ENCODE measurements at places on chromosomes 5 and 9.
A peak's percentile ranks its signal among the peaks of the same experiment; 100 is the strongest.

DNA sequence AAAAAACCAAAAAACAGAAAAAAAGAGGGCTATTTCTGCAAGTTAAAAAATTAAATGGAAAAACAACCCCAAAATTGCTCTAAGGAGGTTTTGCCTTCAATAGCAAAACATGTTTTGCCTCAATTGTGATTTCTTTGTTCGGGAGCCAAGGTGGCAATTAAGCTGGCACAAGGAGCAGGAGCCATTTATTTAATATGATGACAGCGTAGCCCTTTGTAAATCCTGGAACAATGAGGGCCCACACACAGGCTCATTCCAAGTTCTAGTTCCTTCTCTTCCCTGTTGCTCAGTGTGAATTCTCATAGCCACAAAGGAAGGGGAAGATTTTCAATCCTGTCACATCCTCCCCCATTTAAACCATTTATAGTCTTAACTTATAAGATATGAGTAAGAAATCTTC lies 353.2 kb downstream of the PDE4D start:
- peak; percentile 7 for DNase-seq

- no peak for DNase-seq
Observed at GRCh38 chr5:94916619-94917018, 298.1 kb downstream of the SLF1 start.

GRCh38 chr5:150144879-150145278 lies 10.8 kb downstream of the PDGFRB start:
- no peak for DNase-seq

DNA sequence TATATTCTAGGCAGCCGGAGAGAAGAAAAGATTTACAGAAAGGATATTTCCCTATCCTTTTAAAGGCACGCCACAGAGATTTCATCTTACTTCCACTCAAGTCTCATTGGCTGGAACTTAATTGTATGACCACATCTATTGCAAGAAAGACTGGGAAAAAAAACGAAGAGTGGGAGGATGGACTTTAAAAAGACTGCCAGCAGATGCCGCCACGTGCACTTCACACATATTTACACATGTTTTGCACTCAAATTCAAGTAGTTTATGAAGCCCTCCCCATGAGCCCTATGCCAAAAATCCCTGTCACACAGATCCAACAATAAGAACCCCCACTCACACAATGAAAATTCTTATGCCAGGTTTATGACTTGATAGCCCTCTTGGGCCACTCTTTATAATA lies 138.5 kb upstream of the TYRP1 start:
- DNase-seq, result no peak

- peak; percentile 99 for DNase-seq
Observed at GRCh38 chr9:128276008-128276573, at the start of gene SWI5. Gene SWI5, plus strand, starts transcription at chr9:128276276.

GRCh38 chr9:130149654-130150286 lies 22.4 kb upstream of the NCS1 start:
- DNase-seq, result no peak

DNA sequence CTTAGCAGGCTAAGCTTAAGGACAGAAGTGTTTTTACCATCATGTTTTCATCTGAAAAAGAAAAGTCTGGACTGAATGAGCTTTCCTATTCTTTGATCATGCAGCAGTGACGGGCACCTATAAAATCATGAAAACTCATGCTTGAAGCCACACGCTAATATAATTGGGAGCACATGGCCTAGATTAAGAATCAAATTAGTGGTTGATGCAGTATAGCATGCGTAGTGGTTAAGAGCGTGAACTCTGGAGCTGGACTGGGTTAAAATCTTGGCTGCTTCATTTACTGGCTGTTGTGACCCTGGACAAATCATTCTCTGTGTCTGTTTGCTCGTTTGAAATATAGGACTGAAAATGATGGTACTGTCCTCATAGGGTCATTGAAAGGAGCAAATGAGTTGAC lies 49.9 kb upstream of the IL13 start:
- DNase-seq, result no peak

DNA sequence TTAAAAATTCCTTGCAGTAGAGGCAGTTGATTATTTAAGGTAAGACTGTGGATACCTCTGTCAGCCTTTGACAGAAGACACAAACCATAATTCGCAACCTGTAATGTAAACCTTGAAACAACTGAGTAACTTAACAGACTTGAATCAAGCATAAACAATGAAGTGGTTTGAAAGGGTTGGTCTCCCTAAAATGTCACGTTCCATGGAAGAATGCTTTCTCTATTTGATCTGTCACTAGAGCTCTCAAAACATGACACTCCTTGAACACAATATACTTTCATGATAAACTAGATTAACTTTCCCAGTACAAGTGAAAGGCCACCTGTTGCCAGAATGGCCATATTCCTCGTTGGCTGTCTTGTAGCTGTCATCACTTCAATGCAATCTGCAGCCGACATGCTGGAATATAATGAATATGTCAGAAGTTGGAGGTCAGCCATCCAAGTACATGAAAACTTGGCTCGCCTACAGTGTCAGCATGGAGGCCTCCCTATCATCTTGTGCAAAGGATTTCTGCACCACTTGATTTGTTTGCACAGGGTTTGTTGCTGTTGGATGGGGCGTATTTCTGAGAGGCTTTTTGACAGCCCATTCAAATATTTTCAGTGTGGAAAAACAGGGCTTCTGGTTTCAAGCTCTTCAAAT lies 228.0 kb downstream of the TLE4 start:
- DNase-seq, result no peak

DNA sequence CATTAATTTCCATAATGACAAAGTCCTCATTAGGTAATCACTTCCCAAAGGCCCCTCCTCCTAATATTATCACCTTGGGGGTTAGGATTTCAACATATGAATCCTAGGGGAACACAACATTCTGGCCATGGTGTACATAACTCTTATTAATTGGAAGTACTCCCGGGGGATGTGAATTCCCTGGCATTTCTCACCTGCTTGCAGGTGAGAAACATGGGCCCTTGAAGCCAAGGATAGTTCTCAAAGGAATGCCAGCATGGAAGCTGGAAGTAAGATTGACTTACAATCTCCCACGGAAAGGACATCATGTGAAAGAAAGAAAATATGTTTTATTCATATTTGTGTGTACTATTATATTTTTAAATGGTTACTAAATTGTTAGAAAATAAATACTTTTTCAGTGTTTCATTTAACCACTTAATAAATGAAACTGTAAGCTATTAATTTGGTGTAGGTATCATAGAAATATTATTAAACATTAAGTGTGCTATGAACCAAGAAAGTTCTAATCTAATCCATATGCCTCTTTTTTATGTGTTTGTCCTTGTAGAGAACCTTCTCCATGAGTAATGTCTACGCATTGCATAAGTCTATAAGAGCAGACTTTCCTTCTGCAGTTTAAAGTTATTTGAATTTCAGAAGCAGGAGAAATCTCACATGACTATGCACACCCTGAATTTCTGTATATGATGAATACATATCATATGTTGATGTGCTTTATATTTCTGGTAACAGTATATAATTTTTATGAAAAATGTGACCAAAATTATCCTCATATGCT lies 59.4 kb downstream of the ANXA1 start:
- no peak for DNase-seq

GRCh38 chr9:116233160-116233530 lies 79.6 kb downstream of the PAPPA start:
- no peak for DNase-seq

DNA sequence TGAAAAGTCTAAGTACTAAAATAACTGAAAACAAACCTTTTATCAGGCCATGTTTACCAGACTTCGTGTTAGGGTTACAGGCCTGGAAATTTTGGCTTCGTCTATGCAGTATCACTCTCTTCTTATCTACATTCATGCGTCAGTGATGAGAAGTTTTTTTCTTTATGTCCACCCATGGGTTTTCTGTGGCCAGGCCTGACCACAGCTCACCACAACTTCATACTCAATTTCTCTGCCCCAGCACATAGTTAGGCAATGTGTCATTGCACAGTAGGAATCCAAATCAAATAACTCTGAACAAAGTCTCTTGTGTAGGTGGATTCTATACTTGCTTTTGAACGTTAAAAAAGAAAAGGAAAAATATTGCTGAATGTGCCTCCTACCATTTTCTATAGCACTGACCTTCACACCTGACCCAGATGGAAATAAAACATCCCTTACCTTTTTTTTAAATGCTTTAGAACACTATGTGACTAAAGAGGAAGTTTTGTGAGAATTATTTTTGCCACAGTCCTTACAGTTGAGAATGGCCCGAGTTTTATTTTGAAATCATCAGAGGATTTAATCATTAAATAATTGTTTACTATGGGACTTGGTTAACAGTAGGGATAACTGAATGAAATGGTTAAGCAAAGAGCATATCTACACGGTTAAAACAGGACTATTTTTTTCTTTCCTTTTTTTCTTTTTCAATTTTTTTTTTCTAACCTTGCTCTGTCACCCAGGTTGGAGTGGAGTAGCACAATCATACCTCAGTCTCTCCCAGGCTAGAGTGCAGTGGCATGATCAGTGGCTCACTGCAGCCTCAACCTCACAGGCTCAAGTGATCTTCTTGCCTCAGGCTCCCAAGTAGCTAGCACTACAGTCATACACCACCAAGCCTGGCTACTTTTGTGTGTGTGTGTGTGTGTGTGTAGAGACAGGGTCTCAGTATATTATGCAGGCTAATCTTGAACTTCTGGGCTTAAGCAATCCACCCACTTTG lies 1247.0 kb upstream of the ACO1 start:
- no peak for DNase-seq

DNA sequence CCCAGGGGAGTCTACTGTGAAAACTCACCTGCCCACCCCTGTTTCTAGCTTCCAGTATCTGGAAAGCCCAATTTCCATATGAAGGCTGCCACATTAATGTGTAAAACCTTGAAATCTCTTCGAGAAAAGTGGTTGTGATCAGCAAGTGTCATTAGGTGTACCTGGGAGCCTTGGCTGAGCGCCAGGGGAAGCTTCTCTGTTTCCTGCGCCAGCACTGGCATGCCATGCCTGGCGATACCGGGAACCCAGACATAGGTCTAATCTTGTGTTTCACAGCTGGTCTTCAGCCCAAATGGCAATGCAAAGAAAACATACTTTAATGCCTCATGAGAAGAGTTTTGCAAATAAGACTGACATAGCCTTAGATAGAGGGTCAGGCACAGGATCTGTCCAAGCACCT lies 101.6 kb downstream of the TENT4A start:
- no peak for DNase-seq

GRCh38 chr5:179322071-179323025 lies 22.9 kb downstream of the ADAMTS2 start:
- DNase-seq, result no peak

DNA sequence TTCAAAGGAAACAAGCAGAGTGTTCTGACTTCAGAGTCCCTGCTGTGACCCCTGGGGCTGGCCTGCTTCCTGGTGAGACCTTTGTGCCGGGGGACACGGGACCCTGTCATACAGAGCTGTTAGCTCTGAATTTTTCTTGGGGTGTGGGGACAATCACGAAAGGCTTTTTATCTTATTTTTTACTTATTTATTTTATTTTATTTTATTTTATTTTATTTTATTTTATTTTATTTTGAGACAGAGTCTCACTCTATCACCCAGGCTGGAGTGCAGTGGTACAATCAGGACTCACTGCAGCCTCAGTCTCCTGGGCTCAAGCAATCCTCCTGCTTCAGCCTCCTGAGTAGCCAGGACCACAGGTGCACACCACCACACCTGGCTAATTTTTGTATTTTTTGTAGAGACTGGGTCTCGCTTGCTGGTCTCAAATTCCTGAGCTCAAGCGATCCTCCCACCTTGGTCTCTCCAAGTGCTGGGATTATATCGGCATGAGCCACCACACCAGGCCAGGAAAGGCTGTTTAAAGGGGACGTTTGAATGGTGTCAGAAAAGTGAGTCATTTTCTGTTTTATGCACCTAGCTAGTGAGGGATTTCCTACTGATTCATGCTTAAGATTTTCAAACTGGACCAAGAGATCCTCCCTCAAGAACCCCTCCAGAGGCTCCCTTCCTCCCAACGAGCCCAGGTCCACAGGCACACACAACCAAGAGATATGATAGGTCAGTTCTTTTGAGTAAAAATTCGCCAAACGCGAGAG lies 75.7 kb downstream of the OLFM1 start:
- no peak for DNase-seq

DNA sequence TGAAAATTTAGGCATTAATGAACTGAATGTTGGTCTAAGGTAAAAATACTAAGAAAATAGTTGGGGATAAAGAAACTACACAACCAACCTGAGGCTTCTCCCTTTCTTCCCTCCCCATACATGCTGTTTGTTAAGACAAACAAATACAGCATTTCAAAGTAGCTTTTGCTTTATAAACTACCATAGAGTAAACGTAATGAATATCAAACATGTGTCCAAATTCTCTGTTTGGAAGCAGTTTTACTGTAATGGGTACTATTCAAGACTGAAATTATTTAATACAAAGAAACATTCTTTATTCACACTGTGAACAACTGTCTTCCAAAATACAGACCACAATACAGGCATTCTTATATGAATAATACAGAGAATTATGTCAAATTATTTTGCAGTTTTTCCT lies 52.0 kb downstream of the SLC44A1 start:
- DNase-seq, result no peak

GRCh38 chr9:96071076-96071814 lies 195.8 kb downstream of the ERCC6L2 start:
- DNase-seq, result no peak

DNA sequence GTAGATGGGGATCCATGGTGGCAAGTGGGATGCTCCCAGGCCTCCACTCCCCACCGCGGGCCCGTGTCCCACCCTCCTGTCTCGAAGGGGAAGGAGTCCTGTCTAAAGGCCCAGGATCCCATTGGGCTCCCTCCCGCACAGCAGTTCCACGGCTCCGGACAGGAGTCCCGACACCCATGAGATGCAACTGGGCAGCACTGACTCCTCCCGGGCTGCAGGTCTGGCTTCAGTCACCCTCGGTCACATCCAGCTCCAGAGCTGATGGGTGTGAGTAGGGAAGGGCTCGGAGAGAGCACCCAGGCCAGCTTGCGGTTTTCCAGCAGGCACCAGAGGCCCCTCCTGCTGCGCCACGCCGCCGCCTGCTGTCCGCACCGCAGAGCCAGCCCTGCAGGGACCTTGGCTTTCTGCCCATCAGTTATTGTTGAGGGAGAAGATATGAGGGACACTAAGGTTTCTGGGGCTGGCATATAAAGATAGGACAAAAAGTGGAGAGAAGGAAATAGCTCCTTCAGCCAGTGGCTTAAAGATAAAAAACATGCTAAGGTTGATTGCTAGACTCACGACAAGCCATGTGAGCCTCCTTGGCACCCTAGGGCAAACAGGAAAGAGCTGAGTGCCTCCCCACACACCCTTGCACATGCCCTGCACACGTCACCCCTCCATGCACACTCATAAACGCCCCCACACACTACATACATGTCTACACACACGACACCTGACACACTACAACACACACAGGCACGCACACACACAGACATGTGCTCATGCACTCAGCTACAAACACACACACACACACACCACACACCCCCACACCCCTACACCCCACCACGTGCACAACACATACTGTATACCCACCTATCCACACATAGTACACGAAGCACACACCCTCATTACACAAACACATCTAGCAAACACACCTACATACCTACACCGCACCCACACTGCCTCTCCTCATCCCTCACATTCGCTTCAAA lies 79.0 kb downstream of the AK8 start:
- DNase-seq, result peak; percentile 20

GRCh38 chr9:69036309-69036708 lies 757 bp downstream of the FXN start:
- no peak for DNase-seq

GRCh38 chr5:170377027-170377426 lies 12.1 kb downstream of the KCNMB1 start:
- no peak for DNase-seq
